ENCODE measurements at places on chromosomes 11 and 22. TPM values are rescaled to one million over a fixed set of nuclear protein-coding genes. Genes with fewer than 3 reads are reported as not detected.

Gene TPBGL
- 0.05 TPM for total RNA-seq

Gene TRIM6
- 1.7 TPM for total RNA-seq

Gene KRTAP5-8
- total RNA-seq = not detected

Gene B4GALNT4
- 3.5 TPM for total RNA-seq

Gene UBQLNL
- total RNA-seq = 0.09 TPM

Gene VSIG2
- total RNA-seq = 0.14 TPM
